GM23248 (cell line): ENCODE measurements at places on chromosomes 4 and X. TPM values are rescaled to one million over a fixed set of nuclear protein-coding genes. Genes with fewer than 3 reads are reported as not detected.

Gene HGFAC
- not detected in 2 replicates for total RNA-seq

DNA sequence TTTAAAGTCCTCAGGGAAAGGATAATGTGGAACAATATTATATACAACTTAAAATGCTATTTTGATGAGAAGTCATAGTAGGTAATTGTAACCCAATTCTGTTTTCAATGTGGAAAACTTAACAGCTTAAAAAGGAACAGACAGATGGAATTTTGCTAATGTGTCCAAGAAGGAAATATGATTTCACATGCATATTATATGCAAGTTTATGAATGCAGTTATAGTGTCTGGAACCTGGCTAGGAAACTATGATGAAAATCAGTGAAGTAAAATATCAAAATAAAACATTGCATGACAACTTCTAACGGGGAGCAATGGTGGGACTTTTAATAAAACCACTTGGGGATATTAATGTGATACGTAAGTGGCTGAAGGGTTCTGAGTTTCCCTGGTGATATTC is 152.6 kb upstream of the HAND2 start:
- H3K36me3 ChIP-seq = no peaks in the 10 kb centered on the region
- no peak overlapping the region for H3K27ac ChIP-seq
- H3K27me3 ChIP-seq = no peaks in the 10 kb centered on the region
- no peaks in the 10 kb centered on the region for H3K4me1 ChIP-seq
- DNase-seq = no peak

DNA sequence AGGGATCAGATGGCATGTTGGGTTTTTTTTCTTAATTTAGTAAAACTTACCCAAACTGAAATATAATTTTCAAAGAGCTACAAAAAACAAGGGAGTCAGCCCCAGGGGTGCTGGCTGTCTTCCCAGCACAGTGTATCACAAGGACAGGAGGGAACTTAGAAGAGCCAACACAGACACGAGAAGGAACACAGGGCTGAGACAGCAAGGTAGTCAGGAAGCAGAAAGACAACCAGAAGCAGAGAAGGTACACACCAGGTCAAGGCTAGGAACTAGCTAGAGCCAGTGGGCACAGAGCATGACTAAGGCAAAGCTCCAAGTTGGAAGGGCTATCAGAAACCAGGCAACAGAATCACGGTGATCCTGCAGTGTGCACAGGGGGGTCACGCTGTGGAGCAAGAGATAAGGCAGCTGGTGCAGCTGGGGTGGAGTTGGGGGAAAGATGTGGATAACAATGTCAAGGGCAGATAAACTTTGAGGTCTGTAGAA is 168.7 kb downstream of the NR3C2 start:
- no peaks in the 10 kb centered on the region for H3K27me3 ChIP-seq
- H3K36me3 ChIP-seq = no peaks in the 10 kb centered on the region
- no peaks in the 10 kb centered on the region for H3K4me1 ChIP-seq

GRCh38 chr4:112266823-112267222 is 18.9 kb downstream of the TIFA start:
- peak; percentile 71 for DNase-seq
- H3K27me3 ChIP-seq = no peaks in the 10 kb centered on the region
- H3K4me3 ChIP-seq = no peak overlapping the region
- no peak overlapping the region for H3K27ac ChIP-seq

Gene KIAA1210
- total RNA-seq = not detected in 2 replicates

Gene PRRG3
- total RNA-seq = not detected in 2 replicates

DNA sequence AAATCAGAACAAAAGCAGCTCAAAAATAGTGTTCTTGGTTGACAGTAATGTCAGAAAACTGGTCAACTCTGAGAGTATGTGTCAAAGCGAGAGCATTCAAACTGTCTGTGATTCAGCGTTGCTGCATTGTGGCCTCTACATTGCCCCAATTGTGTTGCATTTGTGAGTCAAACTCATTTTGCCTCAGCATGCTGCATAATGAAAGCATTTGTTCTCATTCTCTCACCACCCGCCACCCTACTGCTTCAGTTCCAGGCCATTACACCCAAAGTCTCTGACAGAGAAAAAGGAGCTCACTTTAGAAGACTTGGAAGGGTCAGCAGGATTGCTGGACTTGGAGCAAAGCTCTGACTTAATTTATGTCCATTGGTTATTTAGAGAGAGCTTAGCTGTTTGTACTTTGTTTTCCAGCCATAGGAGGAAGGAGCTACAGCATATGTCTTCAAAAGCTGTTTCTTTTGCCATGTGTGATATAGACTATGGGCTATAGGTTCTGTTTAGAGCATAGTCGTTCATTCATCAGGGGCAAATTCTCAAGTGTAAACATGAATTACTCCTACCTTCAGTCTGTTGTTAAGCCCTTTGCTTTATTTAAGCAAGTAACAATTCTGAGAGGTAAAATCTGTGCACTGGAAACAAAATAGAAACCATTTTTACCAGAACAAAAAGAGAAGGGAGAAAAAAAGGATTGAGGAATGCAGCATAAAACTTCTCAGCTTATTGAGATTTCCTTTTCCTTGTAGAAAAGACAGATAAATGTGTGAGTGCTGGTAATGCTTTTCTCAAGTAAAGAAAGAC is 153.4 kb upstream of the ANK2 start:
- DNase-seq = peak; percentile 59
- H3K27ac ChIP-seq = no peak overlapping the region
- no peak overlapping the region for H3K4me3 ChIP-seq
- H3K36me3 ChIP-seq = no peaks in the 10 kb centered on the region
- H3K27me3 ChIP-seq = no peaks in the 10 kb centered on the region

DNA sequence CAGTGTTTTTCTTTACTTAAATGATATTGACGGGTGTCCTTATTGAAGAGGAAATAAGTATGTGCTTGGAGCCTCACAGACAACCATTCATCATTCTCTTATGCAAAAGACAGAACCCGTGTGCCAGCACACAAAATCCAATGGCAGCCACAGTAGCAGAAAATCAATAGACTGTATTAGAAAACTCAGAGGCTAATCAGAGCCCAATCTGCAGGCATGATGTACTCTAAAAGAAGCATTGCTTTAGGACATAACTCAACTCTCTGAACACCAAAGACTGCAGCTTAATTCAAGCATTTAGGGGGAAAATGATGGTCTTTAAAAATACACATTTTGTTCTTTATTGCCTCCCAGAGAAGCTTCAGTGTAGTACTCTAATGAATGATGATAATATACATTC is 476.9 kb downstream of the PDHA2 start:
- no peak overlapping the region for H3K4me3 ChIP-seq
- no peak for DNase-seq
- no peaks in the 10 kb centered on the region for H3K4me1 ChIP-seq
- no peaks in the 10 kb centered on the region for H3K27me3 ChIP-seq
- no peak overlapping the region for H3K27ac ChIP-seq

DNA sequence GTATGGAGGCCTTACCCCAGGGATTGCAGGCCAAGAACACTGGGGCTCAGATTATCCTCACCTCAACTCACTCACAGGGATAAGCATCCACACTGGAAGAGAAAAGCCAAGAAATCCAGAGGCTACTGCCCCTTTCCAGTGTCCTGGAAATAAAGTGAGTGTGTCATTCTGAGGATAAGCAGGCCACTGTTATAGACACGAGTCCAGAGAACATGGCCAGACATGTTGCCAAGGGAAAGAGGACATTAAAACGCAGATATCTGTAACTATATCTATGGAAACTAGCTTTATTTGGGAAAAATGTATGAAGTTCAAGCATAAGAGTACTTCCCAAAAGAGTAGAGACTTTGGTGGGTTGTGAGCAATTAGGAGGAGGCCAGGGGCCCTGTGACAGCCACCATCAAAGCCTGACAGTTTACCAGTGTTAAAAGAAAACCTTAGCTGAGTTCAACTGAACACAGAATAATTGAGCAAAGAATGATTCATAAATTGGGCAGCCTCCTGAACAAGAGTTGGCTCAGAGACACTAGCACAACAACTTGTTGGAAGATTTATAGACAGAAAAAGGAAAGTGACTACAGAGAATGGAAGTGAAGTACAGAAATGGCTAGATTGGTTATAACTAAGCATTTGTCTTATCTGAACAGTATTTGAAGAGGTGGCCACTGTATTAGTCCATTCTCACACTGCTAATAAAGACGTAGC is 1222.2 kb downstream of the STIM2 start:
- H3K4me3 ChIP-seq = no peak overlapping the region
- no peaks in the 10 kb centered on the region for H3K27me3 ChIP-seq
- H3K36me3 ChIP-seq = no peaks in the 10 kb centered on the region
- H3K4me1 ChIP-seq = no peaks in the 10 kb centered on the region
- no peak for DNase-seq
